HFFc6 (cell line): ENCODE measurements at places on chromosomes 7 and 10. TPM values are rescaled to one million over a fixed set of nuclear protein-coding genes. Genes with fewer than 3 reads are reported as not detected.

Gene ADO
- 16.7 to 23.0 TPM (median 19.0 TPM) in 3 replicates for total RNA-seq

Gene TMEM178B
- total RNA-seq = 3.4 to 8.0 TPM (median 4.7 TPM) in 3 replicates

Gene HHEX
- total RNA-seq = 1.8 to 5.0 TPM (median 2.8 TPM) in 3 replicates

Gene VOPP1
- 94.5 and 119 TPM in 2 replicates for total RNA-seq

Gene AGR3
- not detected in 3 replicates for total RNA-seq

Gene NUTM2E
- not detected in 3 replicates for total RNA-seq

Gene TMEM236
- total RNA-seq = 0.09 and 0.10 TPM in 2 replicates

Gene UFSP1
- total RNA-seq = 2.6 to 4.4 TPM (median 3.2 TPM) in 3 replicates

Gene LIPK
- not detected in 3 replicates for total RNA-seq

Gene ANKRD61
- 0.17 TPM in 1 of 2 replicates, not detected in the other for total RNA-seq

DNA sequence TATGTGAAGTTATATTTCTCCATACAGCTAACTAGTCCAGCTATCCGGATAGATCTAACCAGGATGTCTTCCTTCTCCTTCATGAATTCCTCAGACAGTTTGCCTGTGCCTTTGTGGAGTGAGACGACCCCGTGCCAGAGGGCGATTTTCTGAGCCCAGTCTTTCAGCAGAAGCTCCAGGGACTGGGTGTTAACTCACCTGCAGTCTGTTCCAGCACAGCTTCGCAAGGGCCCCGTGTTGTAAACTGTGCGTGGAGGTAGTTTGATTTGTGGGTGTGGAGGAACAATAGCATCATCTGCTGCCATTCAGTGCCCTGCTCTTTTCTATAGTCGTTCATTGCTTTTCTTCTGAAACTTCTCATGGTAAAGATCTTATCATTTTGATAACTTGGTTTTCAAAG lies 103.8 kb downstream of the INPP5A start:
- DNase-seq = no peak

DNA sequence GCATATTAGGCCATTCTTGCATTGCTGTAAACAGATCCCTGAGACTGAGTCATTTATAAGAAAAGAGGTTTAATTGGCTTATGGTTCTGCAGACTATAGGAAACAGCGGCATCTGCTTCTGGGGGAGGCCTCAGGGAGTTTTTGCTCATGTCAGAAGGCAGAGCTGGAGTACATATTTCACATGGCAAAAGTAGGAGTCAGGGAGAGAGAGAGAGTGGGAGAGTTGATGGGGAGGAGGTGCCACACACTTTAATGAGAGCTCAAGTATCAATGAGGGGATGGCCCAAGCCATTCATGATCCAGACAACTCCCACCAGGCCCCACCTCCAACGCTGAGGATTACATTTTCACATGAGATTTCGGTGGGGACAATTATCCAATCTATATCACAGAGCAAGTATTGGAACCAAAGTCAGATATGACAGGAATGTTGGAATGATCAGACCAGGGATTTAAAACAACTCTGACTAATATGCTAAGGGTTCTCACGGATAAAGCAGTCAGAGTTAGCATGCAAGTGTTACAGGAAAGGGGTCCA lies 795.3 kb upstream of the CELF2 start:
- DNase-seq = no peak

- DNase-seq = no peak
Observed at GRCh38 chr7:6554848-6555247, 3.6 kb upstream of the GRID2IP start.

- no peak for DNase-seq
Observed at GRCh38 chr7:35286986-35287385, 33.1 kb upstream of the TBX20 start.

- DNase-seq = no peak
Observed at GRCh38 chr7:149772956-149773434, 393 bp downstream of the ZNF467 start.

DNA sequence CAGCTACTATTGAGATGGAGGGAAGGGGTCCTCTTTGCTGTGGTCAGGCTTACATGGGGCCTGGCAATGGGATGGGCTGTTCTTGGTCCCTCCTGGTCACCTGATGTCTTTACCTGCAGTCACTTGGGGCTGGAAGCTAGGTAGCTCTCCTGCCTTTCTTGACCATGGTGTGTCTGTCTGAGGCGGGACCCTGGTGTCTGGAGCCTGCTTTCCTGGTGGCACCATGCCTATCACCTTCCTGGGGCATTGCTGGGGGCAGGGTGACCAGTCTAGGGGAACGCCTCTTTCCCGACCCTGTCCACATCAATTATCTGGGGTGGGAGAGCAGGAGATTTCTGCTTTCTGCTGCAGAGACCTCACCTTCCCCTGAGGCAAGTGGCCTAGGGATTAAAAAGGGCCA lies 55.6 kb downstream of the ARHGAP22 start:
- DNase-seq = no peak

DNA sequence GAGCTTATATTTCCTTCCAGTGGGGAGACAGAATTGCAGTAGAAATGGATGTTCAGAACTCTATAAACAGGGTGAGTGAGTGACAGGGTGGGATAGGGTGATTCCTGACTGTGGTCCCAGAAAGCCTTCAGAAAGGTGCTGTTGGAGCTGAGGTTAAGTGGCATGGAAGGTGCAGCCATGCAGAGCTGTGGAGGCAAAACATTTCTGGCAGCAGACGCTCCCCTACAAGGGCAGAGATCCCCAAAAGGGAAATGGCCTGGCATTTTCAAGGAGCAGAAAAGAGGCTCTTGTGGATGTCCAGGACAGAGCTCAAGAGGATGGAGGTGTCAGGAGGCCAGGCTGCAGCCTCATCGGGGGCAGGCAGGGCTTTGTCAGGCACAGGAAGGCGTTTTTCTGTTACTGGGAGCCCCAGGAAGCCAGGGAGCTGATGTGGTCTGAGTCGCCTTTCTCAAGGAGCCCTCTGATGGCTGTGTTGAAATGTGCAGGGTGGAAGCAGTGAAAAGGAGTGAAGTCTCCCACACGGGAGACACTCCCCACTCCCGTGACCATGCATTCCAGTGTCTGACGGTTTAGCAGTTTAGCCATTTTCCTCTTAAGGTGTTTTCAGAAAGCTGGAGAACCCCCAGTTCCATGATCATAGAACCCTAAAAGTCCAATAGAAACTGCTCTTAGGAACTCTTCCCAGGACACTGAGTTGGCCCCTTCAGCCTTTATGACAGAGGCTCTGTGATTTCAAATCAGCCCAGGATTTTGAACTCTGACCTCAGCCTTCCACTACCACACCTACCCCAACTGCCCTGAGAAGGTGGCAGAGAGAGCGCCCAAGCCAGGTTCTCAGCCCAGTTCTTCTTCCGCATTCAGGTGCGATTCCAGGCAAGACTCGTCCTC lies 96.2 kb downstream of the C10orf105 start:
- peak; percentile 56 for DNase-seq

- DNase-seq = no peak
Observed at GRCh38 chr10:416091-416515, 273.4 kb downstream of the DIP2C start.

GRCh38 chr10:58362027-58362789 lies 23.0 kb upstream of the TFAM start:
- no peak for DNase-seq

DNA sequence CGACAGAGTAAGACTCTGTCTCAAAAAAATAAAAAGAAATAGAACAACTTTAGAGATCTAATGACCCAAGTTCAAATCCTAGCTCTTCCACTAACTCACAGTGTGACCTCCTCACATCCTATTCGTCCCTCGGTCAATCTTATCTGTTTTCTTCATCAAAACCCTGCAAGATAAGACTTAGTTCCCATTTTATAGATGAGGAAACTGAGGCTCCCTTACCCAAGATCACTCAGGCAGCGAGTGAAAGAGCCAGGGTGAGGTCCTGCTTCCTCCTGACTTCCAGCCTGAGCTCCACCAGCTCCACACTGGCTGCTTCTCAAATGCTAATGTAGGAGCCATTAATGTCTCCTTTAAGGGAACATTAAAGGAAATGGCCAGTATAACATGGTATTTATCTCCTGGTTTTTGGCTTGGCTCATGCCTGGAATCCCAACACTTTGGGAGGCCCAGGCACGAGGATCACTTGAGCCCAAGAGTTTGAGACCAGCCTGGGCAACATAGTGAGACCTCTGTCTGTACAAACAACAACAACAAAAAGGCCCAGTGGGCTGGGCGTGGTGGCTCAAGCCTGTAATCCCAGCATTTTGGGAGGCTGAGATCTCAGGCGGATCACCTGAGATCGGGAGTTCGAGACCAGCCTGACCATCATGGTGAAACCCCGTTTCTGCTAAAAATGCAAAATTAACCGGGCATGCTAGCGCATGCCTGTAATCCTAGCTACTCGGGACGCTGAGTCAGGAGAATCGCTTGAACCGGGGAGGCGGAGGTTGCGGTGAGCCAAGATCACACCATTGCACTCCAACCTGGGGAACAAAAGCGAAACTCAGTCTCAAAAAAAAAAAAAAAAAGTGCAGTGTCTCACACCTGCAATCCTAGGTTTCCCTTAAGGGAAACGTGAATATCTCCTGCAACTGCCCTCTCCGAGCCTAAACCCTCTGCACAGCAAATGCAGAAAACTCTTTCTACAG lies 3.4 kb upstream of the RHBDD2 start:
- DNase-seq = no peak

- peak; percentile 89 for DNase-seq
Observed at GRCh38 chr7:45874408-45875131, 1.7 kb upstream of the CCDC201 start.
